ENCODE measurements at places on chromosomes 2 and 18. TPM values are rescaled to one million over a fixed set of nuclear protein-coding genes. Genes with fewer than 3 reads are reported as not detected.

DNA sequence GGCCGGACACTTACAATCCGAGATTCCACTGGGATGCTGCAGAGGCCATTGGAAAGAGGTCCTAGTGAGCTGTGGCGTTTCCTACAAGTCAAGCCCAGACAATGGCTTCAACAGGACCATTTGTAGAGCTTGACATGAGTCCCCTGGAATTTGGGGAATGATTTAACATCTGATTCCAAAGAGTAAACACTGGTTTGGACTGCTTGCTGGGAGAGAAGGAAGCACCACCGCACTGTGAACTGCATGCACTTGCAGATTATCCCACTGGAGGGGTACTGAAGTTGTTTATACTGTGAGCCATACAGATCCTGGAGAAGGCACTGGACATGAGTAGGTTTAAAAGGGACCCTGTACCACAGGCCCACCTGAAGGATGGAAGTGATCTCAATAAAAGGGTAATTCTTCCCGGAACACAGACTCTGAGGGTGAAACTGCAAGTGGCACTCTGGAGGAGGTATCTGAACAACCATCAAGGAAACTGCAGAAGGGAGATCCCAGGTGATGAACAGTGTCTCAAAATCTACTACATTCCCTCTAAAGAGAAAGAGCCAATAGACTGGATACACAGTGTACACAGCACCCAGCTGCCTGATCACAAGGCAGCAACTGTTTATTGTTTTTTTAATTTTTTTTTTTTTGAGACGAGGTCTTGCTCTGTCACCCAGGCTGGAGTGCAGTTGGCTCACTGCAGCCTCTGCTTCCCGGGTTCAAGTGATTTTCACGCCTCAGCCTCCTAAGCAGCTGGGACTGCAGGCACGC is 4.3 kb upstream of the RAB6C start:
- no peak overlapping the region for H3K27ac ChIP-seq
- no peak overlapping the region for H3K4me3 ChIP-seq
- H3K27me3 ChIP-seq: peaks cover 3% of the 10 kb centered on the region
- no peak for DNase-seq
- no peaks in the 10 kb centered on the region for H3K36me3 ChIP-seq

The SKOR2 gene
- total RNA-seq: not detected

- H3K4me3 ChIP-seq: no peak overlapping the region
- peaks cover 7% of the 10 kb centered on the region for H3K4me1 ChIP-seq
- H3K27ac ChIP-seq: no peak overlapping the region
- no peaks in the 10 kb centered on the region for H3K27me3 ChIP-seq
- H3K36me3 ChIP-seq: no peaks in the 10 kb centered on the region
- DNase-seq: no peak
These were observed 6.4 kb downstream of the ATL2 start for GRCh38 chr2:38370664-38371063.

The GDF7 gene
- total RNA-seq: 14.8 TPM
